ENCODE measurements at places on chromosomes 11 and 22.

DNA sequence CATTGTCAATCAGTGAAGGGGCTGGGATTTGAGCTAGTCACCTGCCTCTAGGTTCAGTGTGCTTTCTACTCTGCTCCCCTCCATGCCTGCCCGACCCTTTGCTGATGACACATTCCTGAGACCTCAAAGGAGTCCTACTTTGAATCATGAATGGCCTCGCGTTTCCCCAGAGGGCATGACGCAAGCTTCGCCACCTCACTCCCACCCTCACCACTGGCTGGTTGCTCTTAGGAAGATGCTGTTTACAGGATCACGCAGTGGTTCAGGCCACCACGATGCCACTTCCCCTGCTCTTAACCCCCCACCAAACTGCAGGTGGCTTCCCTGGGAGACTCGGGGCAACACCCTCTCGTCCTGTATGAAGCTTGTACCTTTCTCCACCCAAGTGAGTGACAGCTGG lies 62.9 kb upstream of the B3GAT1 start:
- DNase-seq: peak; percentile 45

GRCh38 chr22:37427711-37428635 lies 694 bp upstream of the ELFN2 start:
- DNase-seq: no peak

GRCh38 chr22:35977136-35977535 lies 51.5 kb downstream of the RBFOX2 start:
- no peak for DNase-seq

DNA sequence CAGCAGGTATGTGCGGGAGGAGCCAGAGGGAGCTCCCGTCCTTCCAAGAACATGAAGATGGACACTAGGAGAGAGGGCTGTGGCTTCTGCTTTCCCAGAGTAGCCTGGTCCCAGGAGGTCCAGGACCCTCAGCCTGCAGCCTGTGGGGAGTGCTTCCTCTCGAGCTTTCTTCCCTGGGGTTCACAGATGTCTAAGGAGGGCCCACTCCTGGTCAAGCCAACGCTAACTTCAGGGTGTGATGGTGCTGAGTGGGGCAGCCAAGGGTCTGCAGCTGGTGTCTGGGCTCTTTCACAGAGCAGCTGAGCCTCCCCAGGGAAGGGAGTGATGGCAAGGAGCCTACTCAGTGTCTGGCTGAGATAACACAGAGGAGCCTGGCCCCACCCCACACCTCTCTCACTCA lies 3.3 kb downstream of the POU2F3 start:
- no peak for DNase-seq

DNA sequence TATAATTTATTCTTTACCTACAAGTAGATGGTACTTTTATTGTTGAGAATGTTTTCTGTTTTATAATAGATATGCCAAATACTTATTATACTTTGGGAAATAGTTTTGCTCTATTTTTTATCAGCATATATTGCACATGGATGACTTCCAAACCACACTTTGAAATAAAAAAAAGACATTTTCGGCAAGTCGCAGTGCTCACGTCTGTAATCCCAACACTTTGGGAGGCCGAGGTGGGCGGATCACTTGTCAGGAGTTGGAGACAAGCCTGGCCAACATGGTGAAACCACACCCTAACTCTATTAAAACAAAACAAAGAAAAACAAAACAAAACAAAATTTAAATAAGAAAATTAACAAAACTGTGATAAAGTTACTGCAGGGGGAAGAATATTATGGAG lies 983.9 kb upstream of the CNTN5 start:
- no peak for DNase-seq

GRCh38 chr11:70272009-70272408 lies 1.5 kb downstream of the PPFIA1 start:
- no peak for DNase-seq

- DNase-seq: no peak
These were observed 37.1 kb downstream of the PKNOX2 start for GRCh38 chr11:125201525-125202141.

- DNase-seq: no peak
These were observed 4.2 kb downstream of the LGR4 start for GRCh38 chr11:27468209-27468994.

DNA sequence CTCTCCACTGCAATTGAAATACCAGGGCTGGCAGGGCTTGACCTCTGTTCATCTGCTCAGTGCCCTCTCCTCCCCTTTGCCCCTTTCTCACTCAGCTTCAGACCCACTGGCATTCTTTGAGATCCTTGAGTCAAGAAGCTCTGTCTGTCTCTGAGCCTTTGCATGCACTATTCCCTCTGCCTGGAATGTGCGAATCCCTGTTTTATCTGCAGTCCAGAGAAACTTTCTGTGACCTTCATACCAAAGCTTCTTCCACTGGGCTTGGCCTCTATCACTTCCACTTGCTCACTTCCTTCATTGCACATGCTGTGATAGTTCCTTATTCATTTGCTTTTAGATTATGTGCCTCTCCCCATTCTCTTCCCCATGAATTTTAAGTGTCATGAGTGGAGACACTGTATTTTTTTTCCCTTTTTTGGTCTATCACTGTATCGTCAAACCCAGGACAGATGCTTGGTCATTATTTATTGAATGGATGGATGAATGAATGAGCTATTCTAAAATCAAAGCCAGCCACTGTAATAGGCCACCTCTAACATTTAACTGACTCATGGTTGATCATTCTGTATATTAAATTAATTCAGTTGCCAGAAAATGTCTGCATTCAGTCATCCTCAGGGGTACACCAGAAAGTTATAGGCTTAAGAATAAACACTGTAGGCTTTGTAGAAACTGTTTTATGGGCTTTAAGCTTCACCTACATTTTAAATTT lies 88.7 kb upstream of the TIMP3 start:
- no peak for DNase-seq

- peak; percentile 2 for DNase-seq
These were observed 76.1 kb upstream of the PAX6 start for GRCh38 chr11:31887180-31887579.

- no peak for DNase-seq
These were observed 832 bp upstream of the NAP1L4 start for GRCh38 chr11:2992997-2993325.

DNA sequence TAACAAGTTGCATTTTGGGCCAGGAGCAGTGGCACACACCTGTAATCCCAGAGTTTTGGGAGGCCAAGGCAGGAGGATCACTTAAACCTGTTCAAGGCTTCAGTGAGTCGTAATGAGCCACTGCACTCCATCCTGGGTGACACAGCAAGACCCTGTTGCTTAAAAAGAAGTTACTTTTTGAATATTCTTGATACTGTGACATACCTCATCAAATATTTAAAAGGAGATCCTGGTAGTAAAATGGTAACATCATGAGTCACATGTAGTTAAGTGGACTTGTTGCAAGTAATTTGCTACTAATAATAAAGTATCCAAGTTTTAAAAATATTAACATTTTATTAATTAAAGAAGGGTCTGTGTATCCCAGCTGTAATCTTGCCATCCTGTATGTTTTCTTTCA lies 18.3 kb downstream of the HMGXB4 start:
- DNase-seq: no peak
